Bronchus fibroblast of lung (primary cell): ENCODE measurements at places on chromosomes 5 and 9. TPM values are rescaled to one million over a fixed set of nuclear protein-coding genes. Genes with fewer than 3 reads are reported as not detected.

INPP5E gene
- total RNA-seq = 10.0 and 11.9 TPM in 2 replicates

SOHLH1 gene
- not detected in 2 replicates for total RNA-seq

CD14 gene
- total RNA-seq = 0.17 TPM in 1 of 2 replicates, not detected in the other

PCDHGC5 gene
- 0.17 and 0.30 TPM in 2 replicates for total RNA-seq

CCDC192 gene
- not detected in 2 replicates for total RNA-seq

LHX3 gene
- total RNA-seq = not detected in 2 replicates

LCN1 gene
- total RNA-seq = not detected in 2 replicates

COL27A1 gene
- 4.0 and 4.5 TPM in 2 replicates for total RNA-seq

SVEP1 gene
- total RNA-seq = 5.5 and 6.2 TPM in 2 replicates

TRPM6 gene
- total RNA-seq = under 0.01 TPM in 2 replicates

SPINK6 gene
- total RNA-seq = not detected in 2 replicates

CYLC2 gene
- total RNA-seq = not detected in 2 replicates

DMGDH gene
- total RNA-seq = 0.89 and 2.5 TPM in 2 replicates

SPEF2 gene
- total RNA-seq = 0.74 and 1.0 TPM in 2 replicates

GLRA1 gene
- not detected in 2 replicates for total RNA-seq

EGFL7 gene
- 2.1 and 2.4 TPM in 2 replicates for total RNA-seq

TAF11L5 gene
- total RNA-seq = not detected in 2 replicates

PCDHGA12 gene
- total RNA-seq = 7.7 and 8.4 TPM in 2 replicates

SOX30 gene
- total RNA-seq = 0.15 TPM in 1 of 2 replicates, not detected in the other

ZNF462 gene
- total RNA-seq = 5.7 and 6.8 TPM in 2 replicates

FAM151B gene
- total RNA-seq = 1.2 and 3.1 TPM in 2 replicates

MEGF10 gene
- total RNA-seq = under 0.01 TPM in 1 of 2 replicates, not detected in the other

C9orf153 gene
- total RNA-seq = not detected in 2 replicates

SLC4A9 gene
- not detected in 2 replicates for total RNA-seq
